ENCODE measurements at places on chromosomes 7 and 10.

- DNase-seq = no peak
Measured at GRCh38 chr10:26407406-26407969, 30.7 kb upstream of the APBB1IP start.

GRCh38 chr10:58698777-58699356 is 186.2 kb downstream of the BICC1 start:
- no peak for DNase-seq

DNA sequence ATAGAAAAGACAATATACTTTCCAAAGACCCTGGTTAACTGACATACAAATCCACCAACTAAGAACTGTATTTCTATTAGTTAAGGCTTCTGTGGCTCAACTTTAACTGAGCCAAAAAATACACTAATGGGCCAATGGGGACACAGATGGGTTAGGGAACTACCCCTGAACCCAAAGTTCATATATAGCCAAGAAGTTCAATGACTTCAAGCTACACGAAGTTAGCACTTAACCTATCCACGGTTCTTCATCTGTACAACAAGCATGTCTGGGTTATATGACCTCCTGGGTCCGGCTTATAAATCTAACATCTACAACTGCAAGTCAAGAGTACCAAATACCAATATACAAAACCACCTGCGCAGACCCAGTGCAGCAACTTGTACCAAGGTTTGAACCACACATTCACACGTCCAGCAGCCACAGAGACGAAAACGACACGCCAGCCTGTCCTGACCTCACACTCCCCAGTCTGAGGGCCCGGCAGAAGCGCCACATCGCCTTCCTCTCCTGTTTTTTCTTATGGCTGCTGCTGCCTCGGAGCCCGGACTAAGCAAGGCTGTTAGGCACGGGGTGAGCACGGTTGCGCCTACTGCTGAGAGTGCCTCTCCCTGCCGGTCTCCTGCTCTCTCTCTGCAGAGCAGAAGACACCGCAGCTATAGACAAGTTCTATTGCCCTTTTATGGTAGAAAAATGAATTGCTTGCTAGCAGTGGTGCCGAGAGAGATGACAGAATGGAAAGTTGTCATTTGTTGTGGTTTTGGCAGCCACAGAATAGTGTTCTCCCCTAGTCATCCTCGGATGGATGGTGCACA is 86.3 kb downstream of the RNF216 start:
- DNase-seq = no peak

DNA sequence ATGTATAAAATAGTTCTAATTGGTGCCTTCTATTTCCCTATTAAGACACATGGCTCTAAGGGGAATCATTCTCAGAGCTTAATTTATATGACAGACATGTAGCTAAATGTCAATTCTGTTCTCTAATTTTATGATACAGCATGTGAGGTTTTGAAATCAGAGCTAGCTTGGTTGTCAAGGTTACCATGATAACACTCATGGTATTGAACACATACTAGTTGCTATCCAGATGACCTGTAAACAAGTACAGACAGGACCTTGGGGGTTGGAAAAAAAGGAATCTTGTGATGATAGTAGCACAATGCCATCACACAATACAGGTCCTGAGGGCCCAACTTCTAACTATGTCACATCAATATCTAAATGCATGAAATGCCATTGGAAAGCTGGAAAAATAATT is 49.2 kb downstream of the RHOBTB1 start:
- DNase-seq = no peak

GRCh38 chr10:114102256-114102655 is 58.6 kb downstream of the ADRB1 start:
- DNase-seq = no peak

DNA sequence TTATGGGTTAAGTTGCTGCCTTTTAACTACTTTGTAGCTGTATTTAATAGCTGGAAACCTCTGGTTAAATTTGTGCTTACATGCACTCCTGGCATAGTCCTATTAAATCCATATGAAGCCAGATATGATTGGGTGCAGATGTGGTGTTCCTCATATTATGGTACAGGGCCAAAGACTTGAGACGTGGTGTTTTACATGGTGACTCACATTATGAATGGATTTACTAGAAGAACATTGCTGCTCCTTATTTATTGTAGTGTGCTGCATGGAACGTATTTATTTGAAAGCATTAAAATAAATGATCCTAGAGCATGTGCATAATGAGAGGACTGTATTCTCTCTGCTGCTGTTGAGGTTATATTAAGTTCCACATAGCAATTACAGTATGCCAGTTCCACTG is 224.1 kb downstream of the SLC25A13 start:
- DNase-seq = no peak

DNA sequence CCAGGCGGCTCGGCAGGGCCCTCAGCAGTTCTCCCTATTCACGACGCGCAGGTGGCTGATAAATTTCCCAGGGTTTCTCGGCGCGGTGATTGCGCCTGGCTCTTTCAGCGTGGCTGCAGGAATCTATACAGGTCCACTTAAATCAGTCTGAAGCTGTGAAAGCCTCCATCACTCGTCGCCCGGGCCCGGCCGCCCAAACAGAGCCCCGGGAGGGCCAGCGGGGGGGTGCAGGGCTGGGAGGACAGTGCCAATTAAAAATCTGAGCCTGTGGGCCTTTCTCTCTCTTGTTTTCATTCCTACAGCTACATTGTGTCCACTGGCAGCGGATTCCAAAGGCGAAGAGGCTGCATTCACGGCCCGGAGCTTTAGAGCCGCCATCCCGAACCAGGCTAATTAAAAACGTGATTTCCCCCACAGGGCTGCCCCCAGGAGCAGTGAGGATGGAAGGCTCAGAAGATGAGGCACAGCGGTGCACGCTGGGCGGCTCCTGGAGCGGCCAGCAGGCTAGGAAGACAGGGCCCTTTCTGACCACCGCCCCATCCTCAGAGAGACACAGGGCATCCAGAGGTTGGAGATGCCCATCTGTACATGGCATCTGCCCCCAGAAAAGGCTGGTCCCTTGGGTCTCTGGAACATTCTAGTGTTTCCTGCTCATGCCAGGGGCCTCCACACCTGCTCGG is 100.7 kb downstream of the FAM53B start:
- DNase-seq = no peak

DNA sequence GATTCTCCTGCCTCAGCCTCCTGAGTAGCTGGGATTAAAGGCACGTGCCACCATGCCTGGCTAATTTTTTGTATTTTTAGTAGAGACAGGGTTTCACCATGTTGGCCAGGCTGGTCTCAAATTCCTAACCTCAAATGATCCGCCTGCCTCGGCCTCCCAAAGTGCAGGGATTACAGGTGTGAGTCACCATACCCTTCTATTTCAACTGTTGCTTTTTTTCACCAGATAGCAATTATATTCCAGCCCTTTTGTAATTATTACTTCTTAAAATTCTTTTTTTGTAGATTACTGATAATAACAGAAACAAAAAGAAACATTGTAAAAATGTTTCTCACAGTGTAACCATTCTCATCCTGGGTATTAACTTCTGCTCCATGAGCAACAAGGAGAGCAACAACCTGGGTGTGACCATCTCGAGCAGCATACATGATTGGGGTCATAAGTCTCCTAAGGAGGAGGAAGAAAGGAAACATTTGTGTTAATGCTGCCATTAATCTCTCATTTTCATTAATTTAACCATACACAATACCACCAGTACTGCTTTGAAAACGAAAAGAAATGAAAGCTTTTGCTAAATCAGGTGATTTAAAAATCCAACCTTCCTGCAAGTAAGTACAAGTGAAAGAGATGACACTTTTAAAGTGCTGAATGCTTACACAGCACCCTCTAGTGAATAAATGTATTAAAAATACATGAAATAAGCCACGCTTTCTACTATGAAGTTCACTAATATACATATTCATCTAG is 41.8 kb downstream of the ASZ1 start:
- peak; percentile 39 for DNase-seq
